ENCODE measurements at places on chromosomes 2 and 18.

DNA sequence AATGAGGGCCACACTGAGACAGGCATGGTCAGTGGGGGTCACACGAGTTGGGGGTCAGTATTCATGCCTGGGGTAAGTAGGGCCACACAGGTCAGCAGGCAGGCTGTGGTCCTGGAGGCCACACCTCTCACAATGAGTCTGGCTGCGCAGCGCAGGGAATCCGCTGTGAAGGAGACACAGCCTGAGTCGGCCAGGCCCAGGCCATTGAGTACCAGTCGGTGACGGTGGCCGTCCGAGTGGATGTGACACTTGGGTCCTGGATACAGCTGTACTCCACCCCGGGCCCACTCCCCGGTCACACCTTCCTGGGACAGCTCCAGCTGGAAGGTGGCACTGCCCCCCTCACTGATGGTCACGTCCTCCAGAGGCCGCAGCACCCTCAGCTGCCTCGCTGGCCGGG lies 10.5 kb downstream of the TMEM198 start:
- DNase-seq, result no peak

DNA sequence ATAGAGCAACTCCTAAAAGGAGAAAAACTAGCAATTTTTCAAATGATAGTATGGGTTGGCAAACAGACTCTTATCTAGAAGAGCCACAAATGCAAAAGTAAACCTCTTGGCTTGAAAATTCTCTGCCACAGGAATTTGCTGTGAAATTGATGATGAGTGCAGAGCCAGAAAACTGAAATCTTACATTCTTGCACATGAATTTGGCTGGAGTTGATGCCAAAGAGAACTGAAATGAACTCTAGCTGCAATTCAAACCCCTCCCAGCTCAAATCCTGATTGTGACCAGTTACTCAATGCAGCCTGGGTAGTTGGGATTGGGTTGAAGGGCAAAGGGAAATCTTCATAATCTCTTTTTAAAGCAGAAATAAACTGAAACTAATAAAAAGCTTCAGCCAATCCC lies 266.6 kb downstream of the PDE11A start:
- DNase-seq, result no peak

- no peak for DNase-seq
Observed at GRCh38 chr18:79440316-79441110, 44.8 kb downstream of the NFATC1 start.

GRCh38 chr2:58006256-58006951 lies 40.2 kb upstream of the VRK2 start:
- no peak for DNase-seq

DNA sequence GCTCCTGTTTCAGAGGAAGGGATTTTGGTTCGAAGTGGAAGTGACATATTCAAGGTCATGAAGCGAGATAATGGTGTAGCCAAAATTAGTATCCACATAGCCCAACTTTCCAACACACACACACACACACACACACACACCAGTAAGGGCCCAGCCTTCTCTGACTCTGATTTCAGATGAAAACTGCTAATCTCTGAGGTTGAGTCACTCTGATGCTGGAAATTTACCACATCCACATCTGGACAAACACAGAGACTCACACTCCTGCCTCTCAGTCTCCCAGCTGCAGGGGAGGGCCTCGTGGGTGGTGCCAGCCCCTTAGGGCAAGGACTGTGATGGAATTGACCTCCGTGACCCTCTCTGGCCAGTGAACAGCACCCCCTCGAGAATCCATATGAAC lies 29.0 kb upstream of the SLC35F6 start:
- no peak for DNase-seq

DNA sequence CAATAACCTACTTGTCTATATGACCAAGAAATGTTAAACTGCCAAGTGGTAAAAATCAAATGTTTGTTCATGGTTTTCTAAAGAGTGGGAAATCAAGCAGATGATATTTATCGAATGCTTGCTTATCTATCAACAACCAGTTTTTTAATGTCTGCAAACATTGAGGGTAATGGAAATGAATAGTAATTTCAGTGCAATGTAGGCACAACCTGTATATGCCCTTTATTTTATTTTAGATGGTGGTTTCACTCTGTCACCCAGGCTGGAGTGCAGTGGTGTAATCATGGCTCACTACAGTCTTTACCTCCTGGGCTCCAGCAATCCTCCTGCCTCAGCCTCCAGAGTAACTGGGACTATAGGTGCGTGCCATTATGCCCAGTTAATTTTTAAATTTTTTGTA lies 46.0 kb upstream of the CD28 start:
- DNase-seq, result no peak

DNA sequence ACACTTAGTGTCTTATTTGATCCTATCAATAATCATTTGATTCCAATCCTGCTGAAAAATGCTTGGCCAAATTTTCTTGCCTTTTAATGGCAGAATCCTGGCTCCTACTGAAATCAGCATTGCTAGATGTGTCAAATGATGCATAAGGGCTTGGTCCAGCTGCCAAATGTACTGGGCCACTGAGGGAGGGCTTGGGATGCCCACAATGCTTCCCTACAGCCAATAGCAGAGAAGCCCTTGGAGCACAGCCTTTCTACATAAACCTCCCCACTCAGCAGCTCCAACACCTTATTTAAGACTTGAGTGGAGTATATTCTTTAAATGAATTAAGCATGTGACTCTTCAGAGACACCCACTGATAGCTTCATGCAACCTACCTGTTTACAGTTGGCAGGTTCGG lies 3.6 kb downstream of the ALK start:
- DNase-seq, result no peak

GRCh38 chr2:73759285-73759764 lies 20.6 kb downstream of the DUSP11 start:
- no peak for DNase-seq

GRCh38 chr18:4412286-4412685 lies 42.8 kb downstream of the DLGAP1 start:
- no peak for DNase-seq

- DNase-seq, result no peak
Observed at GRCh38 chr2:3587432-3587831, 7.5 kb upstream of the COLEC11 start.

DNA sequence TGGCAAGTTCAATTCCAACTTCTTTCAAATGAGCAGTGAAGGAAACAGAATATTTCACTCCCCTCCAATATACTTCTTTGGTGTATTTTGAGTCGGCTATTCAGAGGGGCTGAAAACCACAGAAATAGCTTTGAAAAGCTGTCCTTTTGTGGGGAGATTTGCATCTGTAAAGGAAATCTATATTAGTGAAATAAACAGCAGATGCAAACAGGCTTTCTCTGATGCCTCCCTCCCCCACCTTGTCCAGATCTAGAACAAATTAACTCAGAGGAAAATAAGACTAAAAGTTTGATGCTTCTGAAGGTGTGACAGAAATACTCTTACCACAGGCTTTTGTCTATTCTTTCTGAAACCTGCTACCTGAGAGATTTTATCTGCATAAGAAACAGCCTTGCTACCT lies 808.5 kb downstream of the CPS1 start:
- no peak for DNase-seq

- no peak for DNase-seq
Observed at GRCh38 chr2:210363876-210364275, 48.9 kb upstream of the MYL1 start.

DNA sequence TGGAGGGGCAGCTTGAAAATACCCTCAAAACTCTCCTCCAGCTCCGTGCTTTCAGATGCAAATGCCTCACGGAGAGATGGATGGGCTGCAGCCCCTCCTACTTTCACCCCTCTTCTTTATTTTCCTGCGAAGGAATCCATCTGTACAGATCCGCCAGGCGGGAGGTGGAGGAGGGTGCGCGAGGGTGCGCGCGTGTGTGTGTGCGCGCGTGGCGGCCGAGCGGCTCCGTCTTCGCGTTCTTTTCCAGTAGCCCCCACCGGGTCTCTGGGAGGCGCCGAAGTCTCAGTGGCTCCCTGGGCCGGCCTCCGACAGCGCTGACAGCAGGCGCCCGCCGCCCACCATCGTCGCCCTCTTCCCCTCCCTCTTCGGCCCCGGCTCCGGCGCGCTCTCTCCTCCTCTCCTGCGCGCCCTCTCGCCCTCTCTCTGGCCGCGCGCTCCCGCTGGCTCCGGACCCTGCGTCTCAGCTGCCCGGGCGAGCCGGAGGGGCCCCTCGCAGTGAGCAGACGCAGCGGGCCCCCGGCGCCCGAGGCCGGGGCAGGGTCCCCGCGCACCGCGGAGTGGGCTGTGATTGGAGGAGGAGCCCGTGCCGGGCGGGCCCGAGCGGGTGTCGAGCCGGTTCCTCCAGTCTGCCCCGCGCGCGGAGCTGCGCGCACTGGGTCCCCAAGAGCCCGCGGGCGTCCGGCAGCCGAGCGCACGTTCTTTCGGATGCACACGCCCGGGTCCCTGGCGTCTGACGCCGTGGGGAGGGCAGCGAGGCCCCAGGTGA lies at the start of gene CDH7:
Gene CDH7 (plus strand): TSS at position 624 of the 766 bp plus-strand sequence. CDS start 11,831 bp downstream, outside the sequence.
- no peak for DNase-seq

GRCh38 chr2:7057865-7058400 lies 140.7 kb downstream of the RNF144A start:
- no peak for DNase-seq

DNA sequence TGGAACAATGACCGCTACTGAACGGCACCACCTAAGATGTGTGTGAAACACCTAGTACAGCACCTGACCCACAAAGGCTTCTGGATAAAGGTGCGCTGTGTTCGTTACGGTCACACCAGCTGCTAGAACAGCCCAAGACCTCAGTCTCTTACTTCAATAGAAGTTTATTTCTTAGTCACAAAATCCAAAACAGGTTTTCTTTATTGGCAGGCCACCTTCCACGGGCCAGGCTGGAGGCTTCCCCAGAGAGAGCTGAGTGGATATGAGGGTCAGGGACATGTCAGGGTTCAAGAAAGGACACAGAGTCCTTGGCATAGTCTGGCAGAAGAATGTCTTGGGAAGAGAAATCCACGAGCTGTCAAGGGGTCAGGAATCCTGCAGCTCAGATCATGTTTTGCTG lies 92.2 kb downstream of the COL6A3 start:
- DNase-seq, result no peak

- DNase-seq, result no peak
Observed at GRCh38 chr18:12028040-12028628, 46.8 kb downstream of the IMPA2 start.

DNA sequence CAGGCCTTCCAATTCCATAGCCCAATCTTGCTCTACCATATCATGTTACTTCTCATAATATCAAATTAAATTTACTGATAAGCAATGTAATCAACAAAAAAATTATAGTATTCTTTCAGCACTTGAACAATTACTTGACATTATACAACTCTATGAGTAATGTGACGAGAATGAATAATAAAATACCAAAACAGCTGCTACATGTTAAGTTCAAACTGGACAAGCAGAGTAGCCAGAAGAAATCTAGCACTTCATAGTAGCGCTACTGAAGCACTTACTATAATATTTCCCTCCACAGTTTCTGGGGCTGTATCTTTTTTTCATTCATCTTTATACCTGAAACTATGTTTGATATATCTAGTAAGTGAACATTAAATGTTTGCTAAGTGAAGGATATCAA lies 14.9 kb downstream of the PPP3R1 start:
- DNase-seq, result no peak

- no peak for DNase-seq
Observed at GRCh38 chr2:29159125-29159524, 43.9 kb downstream of the CLIP4 start.

DNA sequence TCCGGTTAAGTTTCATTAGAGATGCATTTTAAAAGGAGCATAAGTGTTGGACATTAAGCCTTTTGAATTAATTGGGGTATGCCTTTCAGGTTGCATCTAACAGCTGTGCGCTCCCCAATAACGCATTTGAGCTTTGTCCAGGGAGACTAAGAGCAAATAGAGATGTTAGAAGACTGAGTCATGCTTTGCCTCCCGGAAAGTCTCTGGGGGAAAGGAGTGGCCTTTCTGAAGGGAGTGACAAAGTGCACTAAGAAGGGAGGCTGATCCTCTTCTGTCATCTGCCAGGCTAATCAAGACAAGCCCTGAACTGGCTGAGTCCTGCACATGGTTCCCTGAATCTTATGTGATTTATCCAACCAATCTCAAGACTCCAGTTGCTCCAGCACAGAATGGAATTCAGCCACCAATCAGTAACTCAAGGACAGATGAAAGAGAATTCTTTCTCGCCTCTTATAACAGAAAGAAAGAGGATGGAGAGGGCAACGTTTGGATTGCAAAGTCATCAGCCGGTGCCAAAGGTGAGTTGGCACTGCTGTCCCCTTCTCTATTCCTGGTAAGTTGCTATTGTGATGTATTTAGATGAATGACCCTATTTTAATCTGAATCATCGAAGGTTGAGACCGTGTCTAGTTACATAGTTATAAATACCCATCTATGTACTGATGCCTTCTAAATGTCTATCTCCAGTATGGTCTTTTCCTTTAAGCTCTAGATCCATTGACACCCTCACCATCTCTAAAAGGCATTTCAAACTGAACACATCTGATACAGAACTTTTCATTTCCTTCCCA lies 12.1 kb downstream of the TTL start:
- no peak for DNase-seq

- DNase-seq, result no peak
Observed at GRCh38 chr2:157413326-157414035, 30.4 kb downstream of the CYTIP start.

DNA sequence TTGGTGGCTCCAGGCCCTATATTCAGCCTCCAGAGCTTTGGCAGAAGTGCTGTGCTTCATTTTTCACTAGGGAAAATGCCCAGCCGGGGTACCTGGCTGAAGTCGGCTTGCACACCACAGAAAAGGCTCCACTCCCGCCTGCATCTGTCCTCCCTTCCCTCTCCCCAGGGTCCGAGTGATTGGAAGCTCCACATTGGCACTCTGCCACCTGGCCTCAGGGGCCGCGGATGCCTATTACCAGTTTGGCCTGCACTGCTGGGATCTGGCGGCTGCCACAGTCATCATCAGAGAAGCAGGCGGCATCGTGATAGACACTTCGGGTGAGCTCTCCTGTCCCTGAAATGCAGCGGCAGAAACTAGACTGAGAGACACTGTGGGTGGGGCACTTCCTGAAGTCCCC lies 47.4 kb downstream of the IMPA2 start:
- DNase-seq, result no peak

DNA sequence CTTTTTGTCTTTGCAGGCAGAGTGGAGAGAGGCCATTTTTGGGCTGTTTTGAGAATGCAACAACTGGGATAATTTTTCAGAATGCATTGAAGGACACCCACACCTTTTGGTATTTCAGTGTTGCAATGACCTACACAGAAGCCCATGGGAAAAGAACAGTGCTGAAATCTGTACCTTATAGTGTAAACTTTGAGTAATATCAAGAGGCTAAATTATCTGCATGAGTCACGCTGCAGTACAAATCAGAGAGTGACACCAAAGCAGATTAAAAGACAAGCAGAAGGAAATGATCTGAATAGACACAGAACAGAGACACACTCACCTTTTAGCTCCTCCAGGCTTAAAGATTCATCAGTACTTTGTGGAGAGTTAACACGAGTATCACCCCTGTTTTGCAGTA lies 265.3 kb downstream of the PAX3 start:
- no peak for DNase-seq

DNA sequence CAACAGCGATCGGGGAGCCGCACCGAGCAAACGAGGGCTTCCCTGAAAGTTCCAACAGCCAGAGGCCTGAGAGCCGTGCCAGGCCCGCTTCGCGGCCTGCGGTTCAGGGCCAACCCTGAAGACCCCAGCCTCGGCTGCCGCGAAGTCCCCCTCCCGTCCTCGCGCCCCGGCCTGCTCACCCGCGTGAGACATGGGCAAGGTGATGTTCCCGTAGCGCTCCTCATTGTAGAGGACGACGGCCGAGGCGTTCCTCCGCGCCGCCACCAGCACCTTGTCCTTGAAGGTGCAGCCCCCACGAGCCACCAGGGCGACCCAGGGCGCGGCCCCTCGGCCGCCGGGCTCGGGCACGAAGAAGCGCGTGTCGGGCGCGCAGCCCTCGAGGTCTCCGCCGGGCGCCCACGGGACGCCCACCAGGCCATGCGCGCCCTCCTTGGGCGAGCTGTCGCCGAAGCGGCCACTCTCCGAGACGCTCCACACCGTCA lies 510 bp downstream of the RNF149 start:
- DNase-seq, result no peak

- no peak for DNase-seq
Observed at GRCh38 chr18:23321996-23322395, 131.1 kb upstream of the RIOK3 start.
